ENCODE measurements at places on chromosomes 4 and X.

DNA sequence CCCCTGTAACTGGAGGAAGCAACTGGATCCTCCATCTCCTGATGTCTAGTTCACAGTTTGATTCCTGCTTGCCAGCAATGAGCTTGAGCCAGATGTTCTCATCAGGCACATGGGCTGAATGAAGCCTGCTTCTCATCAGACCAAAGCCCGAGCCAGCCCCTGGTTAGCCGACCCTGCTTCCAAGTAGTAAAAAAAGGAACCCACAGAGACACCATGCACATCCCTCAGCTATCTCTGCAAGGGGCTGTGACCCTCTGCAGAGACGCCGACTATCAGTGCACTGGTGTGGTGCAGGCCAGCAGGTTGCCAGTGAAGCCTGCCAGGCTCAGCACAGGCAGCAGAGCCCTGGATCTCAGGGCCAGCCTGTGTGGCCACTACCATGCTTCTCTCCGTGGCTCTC is 2.8 kb downstream of the DCTD start:
- no peak for ATAC-seq

DNA sequence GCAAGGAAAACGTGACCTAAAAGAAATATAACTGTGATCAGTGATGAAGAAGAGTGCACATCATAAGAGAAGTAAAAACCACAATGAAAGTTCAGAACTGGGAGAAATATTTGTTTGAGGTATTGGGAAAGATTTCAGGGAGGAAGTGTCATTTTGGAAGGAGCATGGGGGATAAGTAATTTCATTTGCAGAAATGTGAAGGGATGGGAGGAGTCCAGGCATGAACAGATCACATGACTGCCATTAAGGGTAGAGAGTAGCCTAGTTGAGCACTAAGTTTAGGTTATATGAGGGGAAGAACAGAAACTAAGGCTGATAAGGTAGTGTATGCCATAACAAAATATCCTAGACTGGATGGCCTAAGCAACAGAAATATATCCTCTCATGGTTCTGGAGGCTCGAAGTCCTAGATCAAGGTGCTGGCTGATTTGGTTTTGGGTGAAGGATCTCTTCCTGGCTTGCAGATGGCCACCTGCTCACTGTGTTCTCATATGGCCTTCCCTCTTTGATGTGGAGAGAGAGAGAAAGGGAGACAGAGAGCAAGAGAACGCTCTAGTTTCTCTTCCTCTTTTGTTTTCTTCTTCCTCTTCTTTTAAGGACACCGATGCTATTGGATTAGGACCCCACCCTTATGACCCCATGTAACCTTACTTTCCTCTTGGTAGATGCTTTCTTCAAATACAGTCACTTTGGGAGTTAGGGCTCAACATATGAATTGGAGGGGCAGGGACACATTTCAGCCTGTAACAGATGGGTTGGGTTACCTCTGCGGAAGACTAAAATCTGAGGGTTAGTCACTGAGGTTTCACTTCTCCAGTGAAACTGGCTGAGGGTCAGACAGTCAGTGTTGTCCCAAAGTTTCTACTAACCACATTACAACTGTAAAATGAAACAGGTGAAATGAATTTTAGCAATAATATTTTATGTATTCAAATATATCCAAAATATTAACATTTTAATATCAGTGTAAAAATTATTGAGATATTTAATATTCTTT is 77.9 kb downstream of the EGF start:
- no peak for ATAC-seq

- ATAC-seq, result no peak
These were observed 318.9 kb upstream of the GATB start for GRCh38 chr4:152079543-152080293.

DNA sequence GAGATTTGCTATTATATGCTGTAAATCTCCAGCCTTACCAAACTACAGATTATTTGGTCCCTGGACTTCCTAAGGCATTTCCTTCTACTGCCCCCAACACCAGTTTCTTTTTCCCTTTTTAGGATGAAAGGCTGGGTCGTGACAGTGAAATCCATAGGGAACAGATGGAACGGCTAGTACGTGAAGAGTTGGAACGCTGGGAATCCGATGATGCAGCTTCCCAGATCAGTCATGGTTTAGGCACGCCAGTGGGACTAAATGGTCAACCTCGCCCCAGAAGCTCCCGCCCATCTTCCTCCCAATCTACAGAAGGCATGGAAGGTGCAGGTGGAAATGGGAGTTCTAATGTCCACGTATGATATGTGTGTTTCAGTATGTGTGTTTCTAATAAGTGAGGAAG is 67.9 kb downstream of the PKD2 start:
- no peak for ATAC-seq

DNA sequence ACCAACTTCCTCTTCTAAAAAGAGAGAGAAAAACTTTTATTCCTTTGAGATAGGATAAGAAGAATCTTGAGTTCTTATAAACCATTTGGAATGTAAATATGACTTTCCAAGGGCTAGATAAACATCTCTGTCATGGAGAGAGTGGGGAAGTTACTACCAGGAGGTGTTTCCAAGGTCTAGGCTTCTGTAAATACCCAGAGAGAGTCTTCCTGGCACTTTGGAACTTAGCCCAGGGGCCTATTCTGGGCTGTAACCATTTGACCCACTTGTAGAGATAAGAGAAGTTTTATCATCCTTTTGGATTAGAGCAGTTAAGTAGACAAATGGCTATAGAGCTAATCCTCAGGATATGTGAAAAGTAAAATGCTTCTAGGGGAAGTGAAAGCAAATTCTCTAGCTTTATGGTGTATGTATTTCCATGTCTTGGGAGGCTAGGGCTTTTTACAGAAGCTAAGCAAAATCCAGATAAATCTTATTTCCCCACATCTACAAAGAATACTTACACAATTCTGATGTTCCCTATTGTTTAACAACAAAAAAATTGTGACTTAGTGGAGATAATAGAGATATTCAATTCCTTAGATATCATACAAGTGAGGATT is 51.1 kb downstream of the MCUB start:
- ATAC-seq, result no peak

DNA sequence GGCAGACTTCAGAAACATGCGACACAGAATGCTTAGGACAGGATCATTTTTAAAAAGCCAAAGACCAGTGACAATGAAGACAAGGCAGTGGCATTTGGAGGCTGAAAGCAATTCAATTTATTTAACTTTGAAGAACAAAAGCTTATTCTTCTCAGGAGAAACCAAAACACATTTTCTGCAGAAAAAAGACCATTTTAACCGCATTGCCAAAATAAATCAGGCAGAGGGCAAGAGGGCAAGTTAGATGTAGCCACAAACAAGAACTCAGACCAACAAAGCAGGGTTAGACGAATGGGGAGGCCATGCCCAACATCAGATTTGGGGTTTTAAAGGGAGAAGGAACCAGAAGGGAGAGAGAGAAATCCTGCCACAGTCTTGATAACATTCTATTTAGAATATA is 58.9 kb downstream of the RELL1 start:
- ATAC-seq, result no peak

- no peak for ATAC-seq
These were observed 425.2 kb upstream of the FTHL17 start for GRCh38 chrX:31497086-31497485.

DNA sequence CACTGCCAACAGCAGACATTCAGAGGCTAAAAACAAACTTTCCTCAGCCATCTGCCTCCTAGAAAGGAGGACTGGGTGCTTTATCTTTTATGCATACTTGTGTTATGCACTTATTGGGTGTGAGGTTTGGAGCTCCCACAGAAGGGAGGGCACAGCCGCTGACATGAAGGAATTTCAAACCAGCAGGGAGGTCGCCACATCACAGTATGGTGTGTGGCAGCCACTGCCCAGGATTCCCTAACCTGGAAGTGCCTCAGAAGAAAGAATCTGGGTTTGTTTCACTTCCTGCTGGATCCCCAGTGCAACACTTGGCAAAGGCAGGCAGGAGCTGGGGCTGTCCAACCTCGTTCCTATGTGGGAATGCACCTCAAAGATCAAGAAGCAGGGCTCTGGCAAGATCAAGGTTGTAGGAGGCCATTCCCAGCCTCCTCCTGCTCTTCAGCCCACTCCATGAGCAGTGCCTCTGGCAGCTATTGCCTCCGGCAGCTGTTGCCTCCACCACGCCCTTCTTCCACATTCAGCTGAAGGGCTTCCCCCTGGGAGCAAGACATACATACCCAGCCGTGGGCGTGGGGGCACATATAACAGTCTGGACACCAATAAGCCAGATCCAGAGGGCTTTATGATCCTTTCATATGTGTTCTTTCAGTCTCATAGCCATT is 109.0 kb upstream of the MAMLD1 start:
- no peak for ATAC-seq

- no peak for ATAC-seq
These were observed 5.6 kb downstream of the SASH3 start for GRCh38 chrX:129785160-129785947.

GRCh38 chrX:84064164-84064563 is 123.8 kb downstream of the RPS6KA6 start:
- no peak for ATAC-seq

GRCh38 chr4:112823156-112823555 is 186.2 kb downstream of the LARP7 start:
- ATAC-seq, result no peak

GRCh38 chr4:91298156-91298700 is 1005.5 kb upstream of the GRID2 start:
- ATAC-seq, result no peak

DNA sequence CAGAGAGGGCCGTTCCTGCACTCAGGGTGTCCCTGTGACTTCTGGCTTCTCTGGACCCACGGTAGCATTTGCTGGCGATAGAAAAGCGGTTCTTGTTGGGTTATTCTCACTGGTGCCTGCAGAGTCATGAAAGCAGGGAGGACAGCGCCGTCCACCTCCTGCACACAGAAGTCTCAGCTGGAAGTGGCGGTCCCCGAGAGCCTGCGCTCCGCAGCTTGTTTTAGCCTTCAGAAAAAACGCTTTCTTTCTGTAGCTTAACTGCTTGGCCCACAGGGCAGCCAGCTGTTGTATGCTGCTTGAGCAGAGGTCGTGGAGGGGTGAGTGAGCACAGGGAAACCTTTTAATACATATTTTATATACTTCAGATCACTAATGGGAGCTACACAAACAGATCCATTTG is 400.7 kb upstream of the FAT1 start:
- no peak for ATAC-seq

GRCh38 chr4:15926486-15926885 is 12.1 kb downstream of the FGFBP1 start:
- no peak for ATAC-seq

- no peak for ATAC-seq
These were observed 104.5 kb upstream of the MAOA start for GRCh38 chrX:43551590-43551989.

- no peak for ATAC-seq
These were observed 38.4 kb downstream of the SAGE1 start for GRCh38 chrX:135931644-135932487.

DNA sequence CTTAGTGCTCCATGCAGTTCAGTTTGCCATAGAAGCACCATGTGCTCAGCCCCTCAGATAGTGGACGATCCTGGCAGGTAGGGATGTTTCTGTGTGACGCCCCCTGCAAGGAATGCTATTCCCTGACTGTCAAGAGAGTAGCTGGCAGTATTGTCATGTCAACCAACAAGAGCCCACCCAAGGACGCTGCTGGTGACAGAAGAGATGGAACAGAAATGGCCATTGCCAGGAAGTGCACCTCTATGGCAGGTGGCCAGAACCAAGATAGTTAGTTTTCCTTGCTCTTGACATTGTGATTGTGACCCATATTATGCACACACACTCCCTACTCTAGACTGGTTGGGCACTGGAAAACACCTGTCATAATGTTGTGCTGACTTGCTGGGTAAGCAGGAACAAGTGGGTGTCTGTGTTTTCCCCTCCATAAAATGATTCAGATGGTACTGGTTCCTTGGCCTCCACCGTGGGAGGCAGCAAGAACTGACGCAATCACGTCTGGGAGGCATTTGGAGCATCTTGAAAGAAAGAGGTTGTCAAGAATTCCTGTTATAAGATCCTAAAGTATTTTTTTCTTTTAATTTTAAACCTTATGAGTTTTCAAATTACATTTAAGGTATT is 507.9 kb downstream of the MID1IP1 start:
- no peak for ATAC-seq

DNA sequence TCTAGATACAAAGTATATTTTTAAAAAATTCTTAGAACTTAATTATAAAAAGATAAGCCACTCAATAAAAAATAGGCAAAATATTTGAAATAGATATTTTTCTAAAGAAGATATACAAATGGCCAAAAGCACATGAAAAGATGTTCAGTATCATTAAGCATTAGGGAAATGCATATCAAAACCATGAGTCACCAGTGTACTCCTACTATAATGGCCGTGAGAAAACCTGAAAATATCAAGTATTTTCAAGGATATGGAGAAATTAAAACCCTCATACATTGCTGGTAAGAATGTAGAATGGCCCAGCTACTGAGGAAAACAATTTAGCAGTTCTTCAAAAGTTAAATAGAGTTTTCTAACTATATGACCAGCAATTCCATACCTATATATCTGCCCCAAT is 337.9 kb downstream of the CAMK2D start:
- no peak for ATAC-seq

GRCh38 chr4:140813804-140814203 is 57.6 kb upstream of the TBC1D9 start:
- ATAC-seq, result no peak

DNA sequence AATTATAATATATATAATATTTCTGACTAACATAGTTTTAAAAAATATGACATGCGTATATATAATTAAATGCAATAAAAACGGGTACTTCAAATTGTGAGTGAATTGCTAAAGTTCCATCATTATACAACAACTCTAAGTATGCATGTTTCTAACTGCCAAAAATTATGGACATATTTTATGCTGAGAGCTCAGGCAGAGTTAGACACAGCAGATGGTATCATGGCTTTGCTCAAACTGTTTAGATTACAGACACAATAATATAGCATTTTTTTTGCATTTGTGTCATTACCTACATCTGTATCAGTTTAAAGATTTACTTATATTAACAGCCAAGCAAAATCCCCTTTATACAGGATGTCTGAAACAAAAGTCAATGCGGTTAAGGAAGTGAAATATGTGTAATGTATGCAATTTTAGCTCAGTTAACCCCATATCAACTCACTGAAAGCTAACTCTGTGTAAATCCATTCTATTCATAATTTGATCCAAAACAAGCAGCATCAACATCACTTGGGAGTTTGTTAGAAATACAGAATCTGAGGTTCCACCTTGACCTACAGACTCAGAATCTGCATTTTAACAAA is 119.1 kb upstream of the CNKSR2 start:
- ATAC-seq, result no peak

DNA sequence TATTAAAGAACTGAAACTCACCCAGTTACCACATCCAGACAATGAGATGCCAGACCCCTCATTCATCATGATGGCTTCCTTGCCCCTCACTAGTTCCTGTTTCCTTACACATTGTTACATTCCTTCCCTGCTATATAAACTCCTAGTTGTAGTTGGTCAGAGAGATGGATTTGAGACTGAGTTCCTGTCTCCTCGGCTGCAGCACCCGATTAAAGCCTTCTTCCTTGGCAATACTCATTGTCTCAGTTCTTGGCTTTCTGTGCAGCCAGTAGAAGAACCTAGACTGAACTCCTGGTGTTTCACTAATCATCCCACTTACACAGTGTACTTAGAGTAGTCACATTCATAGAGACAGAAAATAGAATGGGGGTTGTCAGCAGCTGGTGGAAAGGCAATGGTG is 324.7 kb downstream of the TRIML1 start:
- ATAC-seq, result no peak

- no peak for ATAC-seq
These were observed 19.6 kb downstream of the VAMP7 start for GRCh38 chrX:155900765-155901164.

- ATAC-seq, result no peak
These were observed 4.3 kb upstream of the WDR13 start for GRCh38 chrX:48592971-48593370.

- no peak for ATAC-seq
These were observed 226.7 kb upstream of the PRKX start for GRCh38 chrX:3940000-3940610.

- no peak for ATAC-seq
These were observed 106.2 kb downstream of the ALPK1 start for GRCh38 chr4:112403101-112403945.
